ENCODE measurements at places on chromosomes 4 and X.

- DNase-seq, result no peak
Observed at GRCh38 chr4:153495480-153496193, 29.5 kb downstream of the TMEM131L start.

DNA sequence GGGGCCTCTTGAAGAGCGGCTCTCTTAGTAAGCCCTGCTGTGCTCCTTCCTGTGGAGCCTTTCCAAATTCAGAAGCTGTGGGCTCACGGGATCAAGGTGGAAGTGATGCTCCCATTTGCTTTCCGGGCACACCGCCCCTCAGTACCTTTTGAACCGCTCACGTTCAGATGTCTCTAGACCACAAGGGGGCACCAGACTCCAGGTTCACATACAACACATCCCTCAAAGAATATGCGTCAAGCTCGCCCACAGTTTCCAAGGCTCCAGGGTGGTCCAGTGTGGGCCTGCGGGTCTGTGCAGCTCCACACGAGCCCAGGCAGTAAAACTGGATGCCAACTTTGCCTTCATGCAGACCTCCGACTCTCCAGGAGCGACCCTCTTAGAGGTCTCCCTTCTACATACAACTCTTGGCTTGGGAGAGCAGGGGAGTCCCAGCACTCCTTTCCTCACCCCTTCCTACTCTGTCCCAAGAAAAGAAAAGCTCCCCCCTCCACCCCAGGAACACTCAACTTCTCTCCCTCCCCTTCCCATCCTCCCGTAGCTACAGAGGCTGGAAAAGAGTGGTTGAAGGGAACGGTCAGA lies 11.0 kb downstream of the SUPT20HL1 start:
- DNase-seq, result no peak

GRCh38 chr4:147880511-147880910 lies 148.6 kb downstream of the ARHGAP10 start:
- DNase-seq, result no peak

DNA sequence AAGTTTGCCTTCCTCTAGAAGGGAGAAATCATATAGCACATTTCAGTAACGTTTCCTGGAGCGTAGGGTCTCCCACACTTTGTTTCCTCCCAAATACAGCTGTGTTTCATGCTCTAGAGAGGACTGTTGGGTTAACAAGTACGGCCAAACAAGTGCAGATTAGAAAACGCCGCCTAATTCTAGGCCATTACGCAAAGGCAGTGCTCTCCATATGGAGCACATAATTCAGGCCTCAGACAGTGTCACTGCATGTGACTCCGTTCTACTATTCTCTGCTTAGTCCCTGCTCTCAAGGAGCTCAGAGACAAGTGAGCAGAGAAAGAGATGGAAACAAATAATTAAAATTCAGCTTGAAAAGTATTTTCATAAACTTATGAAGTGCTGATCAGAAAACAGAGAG lies 11.6 kb downstream of the ZNF827 start:
- DNase-seq, result no peak

DNA sequence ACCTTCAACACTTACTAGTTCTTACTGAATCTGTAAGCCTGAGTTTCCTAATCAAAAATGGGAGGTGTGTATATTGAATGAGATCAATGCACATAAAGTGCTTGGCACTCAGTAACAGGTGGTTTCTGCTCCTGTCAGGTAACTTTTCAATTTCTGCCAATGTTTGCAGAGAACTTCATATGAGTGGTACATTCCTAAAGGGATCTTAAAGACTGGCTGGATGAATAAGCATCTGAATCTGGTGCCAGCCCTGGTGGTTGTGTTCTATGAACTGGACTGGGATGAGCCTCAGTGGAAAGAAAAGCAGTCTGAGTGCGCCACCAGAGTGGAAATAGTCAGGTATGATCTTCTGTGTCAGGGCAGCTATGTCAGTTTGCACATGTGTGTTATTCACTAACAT lies 7.0 kb downstream of the TRAPPC11 start:
- no peak for DNase-seq

DNA sequence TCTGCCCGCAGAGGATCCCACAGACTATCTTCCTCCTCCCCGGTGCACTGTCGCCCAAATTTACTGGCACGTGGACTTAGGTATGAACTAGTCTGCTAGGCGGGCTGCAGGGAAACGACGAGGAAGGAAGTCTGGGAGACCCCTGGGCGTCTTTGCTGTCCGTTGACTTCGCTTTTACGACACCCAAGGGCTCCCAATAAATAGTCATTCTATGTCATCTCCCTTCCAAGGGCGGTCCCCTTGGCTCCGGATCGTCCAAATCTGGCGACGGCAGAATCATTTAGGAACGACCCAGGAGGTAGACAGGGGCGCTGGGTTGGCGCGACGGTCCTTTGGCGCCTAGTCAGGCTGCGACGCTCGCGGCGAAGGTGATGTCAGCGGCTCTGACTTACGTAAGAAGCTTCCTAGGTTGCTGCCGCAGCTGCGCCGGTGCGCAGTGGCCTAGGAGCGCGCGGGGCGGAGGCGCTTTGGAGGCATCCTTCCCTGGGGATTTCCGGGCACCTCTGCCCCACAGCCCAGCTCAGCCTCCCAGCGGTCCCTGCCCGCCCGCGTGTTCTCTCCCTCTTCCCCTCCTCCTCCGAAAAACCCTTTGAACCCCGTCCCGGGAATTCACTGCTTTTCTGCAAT lies 2.2 kb downstream of the NHS start:
- DNase-seq, result no peak

DNA sequence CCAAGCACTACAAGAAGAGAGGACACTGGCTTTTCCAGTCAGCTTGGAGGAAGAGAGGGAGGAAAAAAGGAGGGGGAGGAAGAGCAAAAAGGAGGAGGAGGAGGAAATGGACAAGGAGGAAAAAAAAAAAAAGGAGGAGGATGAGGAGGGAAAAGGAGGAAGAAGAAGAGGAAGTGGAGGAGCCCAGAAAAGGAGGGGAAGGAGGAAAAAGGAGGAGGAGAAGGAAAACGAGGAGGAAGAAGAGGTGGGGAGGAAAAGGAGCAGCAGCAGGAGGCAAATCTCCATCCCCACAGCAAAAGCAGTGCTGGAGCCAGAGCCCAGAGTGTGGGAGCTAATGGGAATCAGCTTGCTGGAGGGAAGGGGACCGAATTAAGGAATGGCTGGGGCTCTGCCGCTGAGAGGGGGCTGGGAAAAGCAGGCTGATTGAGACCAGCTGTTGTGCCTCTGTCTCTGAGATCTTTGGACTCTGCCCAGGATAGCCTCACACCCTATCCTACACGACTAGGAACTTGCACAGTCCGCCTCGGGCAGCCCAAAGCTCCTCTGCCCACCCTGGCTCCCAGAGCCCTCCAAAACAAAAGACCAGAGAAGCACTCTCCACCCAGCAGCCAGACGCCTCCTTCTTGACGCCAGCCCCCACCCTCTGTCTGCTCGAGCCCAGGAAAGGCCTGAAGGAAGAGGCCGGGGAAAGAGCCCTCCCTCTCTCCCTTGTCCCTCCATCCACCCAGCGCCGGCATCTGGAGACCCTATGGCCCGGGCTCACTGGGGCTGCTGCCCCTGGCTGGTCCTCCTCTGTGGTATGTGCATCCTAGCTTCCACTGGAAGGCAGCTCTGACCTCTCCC lies at the start of gene XPNPEP2:
TSS of gene XPNPEP2 (plus strand) at position 514 of the 843 bp plus-strand sequence. CDS start at position 749, 235 bp downstream.
- DNase-seq, result no peak

GRCh38 chr4:141658309-141658708 lies 21.9 kb downstream of the IL15 start:
- DNase-seq, result no peak

DNA sequence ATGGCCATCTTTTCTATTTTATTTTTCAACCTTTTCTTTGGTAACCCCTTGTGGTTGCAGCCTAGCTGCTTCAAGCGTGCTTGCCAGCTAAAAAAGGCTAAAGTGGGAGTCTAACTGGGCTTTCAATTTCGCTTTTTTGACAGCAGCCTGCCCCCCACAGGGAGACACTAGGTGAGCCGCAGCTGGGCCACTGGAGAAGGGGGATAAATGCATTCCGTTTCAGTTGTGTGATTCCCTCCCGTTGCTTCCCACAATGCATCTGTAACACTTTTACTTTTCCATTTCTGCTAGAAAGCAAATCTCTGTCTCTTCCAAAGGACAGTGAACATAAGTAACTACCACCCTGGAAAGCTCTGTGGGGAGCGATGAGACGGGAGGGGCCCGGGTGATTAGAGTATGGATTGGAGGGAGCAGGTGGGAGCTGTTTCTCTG lies 86.3 kb upstream of the RAPGEF2 start:
- no peak for DNase-seq

DNA sequence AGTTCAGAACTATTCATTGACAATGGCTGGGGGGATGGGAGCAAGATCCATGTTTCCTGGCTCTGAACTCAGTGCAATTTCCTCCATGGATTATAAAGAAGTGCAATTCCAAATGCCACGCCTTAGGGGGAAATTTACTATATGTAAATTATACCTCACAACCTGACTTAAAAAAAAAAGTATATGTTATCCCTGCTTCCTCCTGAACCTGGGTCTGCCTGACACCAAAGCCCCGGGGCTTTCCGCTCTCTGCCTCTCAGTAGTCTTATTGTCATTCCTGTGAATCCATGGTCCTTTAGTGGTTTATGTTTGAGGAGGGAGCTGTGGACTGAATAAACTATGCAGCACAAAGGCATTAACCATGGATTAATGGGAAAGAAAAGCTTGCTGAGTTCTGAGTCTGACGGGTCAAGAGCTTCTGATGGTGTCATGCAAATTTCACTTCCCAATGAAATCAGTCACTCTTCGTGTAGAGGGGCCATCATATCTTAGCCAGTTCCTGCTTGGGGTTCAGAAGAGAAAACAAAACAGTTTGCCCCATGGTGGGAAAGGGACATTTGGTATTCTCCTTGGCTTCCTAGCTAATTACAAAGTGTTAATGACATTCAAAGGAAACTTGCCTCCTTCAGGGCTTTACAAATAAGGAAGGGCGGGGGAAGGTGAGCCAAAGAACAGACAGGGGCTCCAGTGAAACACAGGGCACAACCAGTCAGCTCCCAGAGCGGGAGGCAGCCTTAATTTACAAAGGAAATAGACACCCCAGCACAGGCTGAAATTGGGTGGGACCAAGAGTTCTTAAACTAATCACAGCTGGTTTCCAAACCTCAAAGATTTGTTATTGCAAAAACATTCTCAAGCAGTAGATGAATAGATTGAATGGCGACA lies 14.3 kb downstream of the FAM9C start:
- no peak for DNase-seq

DNA sequence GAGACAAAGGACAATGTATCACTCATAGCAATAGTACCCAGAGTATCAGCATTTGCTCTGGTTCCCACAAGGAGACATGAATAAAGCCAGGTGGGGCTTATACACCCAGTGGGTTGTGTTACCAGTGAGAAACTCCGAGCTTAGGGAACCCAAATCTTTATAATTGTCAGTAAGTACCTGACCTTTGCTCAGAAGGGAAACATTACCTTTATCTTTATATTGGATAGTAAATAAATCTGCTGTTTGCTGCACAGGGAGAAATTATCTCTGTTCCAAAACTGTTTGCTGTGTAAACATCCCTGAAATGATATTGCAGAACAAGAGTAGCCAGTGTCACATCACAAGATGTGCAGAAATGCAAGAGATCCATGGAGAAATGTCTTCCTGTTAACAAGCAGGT lies 12.1 kb upstream of the SLAIN2 start:
- DNase-seq, result no peak

GRCh38 chr4:113356453-113356852 lies 307.0 kb downstream of the ANK2 start:
- no peak for DNase-seq

- DNase-seq, result no peak
Observed at GRCh38 chr4:87093443-87094123, 126.8 kb downstream of the KLHL8 start.

DNA sequence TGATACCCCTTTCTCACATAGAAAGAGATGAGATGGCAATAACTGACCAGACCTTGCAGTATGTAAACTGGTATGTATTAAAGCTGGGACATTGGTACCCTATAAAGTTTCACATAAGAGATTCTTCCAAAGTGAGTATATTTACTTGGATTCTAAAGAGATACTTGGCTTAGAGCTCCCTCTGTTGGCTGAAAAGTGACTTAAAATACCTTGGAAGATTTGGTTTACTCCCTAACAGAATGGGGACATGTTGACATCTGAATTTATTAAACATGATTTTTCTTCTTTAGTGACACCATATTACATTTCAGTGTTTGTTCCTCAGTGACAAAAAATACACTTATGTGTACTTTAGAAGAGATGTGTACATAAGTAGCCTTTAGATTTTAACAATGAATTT lies 47.9 kb upstream of the RGN start:
- DNase-seq, result peak; percentile 44

- no peak for DNase-seq
Observed at GRCh38 chrX:39133971-39134370, 332.7 kb downstream of the MID1IP1 start.

DNA sequence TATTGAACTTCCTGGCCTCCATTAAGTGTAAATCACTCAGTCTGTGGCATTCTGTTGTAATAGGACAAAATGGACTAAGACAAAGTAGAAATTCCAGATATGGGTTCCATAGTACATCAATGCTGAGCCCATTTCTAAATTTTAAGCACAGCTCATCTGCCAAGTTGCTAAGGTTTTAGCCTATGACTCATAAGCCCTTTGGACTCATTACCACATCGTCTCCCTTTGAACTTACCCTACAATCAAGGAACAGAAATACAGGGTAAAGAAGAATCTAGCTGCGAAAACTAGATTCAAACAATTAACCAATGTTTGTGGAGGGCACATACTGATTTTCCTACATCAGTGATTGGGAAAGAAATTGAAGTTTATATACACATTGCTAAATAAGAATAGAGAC lies 31.8 kb downstream of the NAA11 start:
- peak; percentile 1 for DNase-seq

Measured in stromal cell of bone marrow (primary cell).